Muscle of arm (tissue), 14 donors: ENCODE measurements at places on chromosomes 6 and 20.

DNA sequence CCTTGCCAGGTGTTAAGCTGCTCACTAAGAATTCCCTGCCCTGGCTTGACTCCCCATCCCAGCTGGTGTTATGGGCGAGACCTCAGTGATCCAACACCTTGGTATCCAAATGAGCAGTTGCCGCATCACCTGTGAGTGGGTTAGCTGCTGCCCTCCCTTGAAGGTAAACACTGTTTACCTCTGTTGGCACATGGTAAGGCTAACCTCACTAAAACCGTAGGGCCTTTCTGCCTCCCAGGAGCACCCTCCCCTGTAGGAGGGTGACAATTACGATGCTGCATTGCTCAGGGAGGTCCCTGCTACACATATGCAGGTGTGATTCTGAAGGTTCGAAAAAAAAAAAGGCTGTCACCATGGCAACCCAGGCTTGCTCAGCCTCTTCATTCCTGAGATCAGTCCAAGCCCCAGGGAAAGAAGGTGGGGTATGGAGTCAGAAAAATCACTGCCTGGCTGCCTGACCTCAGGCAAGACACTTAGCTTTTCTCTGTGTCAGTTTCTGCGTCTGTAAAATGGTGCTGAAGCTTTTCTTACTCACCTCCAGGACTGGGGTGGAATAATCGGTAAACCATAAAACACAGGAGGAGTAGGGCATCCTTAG is 19.5 kb downstream of the PNPLA1 start:
- no peak for DNase-seq

DNA sequence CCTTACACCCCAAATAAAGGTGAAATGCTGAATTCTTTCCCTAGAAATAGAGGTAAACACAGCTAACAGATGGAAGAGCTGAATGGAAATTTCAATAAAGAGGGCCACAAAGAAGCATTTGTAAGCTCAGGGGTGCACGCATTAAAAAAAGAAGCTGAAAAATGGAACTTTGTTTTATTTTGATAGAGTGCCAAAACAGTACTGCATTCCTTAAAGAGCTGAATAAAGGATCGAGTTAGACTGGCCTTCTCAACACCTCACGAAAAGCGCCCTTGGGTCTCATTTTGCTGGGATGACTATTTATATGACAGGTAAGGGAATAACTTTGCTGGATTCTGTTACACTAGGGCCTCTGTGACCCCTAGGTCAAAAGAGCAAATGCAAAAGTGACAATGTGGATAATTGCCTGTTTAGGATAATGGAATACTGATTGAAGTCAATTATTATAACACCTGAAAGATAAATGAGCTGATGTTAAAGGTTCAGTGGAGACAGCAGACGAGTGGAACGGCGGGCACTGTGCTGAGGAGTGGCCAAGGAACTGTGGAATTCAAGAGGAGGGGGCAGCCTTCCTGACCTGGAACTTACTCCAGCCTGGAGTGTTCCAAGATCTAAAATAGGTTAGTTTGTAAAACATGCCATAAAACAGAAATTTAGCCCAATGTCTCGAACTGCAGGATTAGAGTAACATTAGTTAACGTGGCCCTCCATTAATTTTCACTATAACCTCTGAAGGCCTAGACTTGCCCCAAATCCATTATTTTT is 168.4 kb downstream of the FOXC1 start:
- no peak for DNase-seq

DNA sequence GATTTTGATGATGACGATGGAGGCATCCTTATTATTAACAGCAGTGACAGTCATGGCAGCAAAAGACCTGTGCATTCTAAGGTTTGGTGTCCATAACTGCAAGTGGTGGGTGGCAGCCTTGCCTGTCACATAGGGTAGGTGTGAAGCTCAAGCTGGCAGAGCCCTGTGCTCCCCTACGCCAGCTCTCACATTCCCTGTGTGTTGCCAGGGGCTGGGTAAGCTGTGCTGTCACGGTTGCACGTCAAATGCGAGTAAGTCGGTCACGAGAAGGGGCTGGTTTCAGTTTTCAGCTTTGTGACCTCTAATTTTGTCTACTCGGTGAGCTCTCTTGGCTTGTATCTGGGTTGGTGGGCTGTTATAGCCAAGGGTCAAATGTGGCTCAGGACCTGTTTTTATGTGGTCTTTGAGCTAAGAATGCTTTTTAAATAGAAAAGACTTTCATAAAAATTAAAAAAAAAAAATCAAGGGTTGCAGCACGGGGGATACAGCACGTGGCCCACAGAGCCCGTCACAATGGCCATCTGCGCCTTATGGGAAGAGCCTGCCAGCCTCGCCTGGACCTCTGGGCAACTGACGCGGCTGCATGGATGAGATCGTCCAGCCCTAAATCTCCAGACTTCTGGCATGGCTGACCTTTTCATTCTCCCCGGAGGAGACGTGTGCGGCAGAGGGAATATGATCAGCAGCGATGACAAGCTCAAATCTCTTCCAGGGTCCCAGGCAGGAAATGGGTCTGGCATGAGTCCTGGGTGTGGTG is 148.5 kb downstream of the PHACTR3 start:
- DNase-seq, result no peak

DNA sequence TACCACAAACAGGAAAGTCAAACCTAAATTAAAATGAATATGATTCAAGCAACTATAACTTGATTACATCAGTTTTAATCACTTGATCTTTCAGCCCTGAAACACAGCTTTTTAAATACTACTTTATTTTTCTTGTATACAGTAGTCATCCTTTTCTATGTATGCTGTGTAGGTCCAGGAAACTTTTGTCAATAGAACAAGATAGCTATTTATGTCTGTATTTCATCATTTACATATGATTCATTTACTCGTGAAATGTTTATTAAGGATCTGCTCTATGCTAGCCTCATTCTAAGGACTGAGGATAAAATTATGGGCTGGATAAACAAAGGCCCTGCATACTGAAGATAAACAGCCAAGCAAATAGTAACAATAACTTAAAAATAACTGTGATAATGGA is 930.2 kb downstream of the TFAP2A start:
- no peak for DNase-seq

- peak; percentile 86 for DNase-seq
Measured at GRCh38 chr20:32652739-32653526, 20.8 kb downstream of the C20orf203 start.

DNA sequence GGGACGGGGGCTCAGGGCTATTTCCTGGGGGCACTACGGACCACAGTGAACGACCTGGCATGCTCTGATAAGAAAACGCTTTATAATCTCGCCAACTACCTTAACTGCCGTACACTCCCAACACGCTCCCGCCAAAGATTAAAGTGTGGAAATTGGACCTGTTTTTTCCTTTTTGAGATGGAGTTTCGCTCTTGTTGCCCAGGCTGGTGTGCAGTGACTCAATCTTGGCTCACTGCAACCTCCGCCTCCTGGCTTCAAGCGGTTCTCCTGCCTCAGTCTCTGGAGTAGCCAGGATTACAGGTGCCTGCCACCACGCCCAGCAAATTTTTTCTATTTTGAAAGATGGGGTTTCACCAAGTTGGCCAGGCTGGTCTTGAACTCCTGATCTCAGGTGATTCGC is 346 bp upstream of the SLC44A4 start:
- no peak for DNase-seq

GRCh38 chr6:28537509-28538140 is 11.9 kb downstream of the GPX5 start:
- no peak for DNase-seq

DNA sequence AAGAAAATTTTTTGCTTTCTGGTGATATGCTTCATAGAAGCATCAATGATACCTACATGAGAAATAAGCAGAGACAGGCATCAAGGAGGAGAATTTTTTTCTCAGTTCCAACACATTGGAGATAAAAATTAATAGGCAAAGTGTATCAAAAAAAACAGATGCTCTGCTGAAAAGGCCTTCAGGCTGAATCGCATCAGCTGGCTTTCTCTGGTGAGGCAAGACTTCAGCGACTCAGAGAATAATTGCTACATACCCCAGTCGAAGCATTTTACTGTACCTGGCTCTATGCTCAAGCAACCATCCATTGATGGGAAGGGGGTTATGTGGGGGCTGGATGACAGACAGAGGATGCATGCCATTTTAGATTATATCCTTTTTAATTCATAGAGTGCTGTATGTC is 415.1 kb downstream of the TFAP2A start:
- DNase-seq, result no peak

DNA sequence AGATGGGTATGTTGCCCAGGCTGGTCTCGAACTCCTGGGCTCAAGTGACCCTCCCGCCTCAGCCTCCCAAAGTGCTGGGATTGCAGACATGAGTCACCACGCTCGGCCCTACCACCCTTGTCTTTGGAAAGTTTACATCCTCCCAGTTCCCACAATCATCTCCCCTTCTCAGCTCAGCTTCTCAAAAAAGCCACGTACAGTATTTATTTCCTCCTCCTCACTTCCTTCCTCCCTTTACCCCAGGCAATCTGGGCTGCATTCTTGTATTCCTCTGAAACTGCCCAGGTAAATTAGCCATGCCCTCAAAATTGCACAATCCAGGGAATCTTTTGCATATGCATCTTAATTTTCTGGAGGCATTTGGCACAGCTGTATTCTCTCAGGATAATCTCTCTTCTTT is 7.4 kb upstream of the SLC23A2 start:
- DNase-seq, result no peak

DNA sequence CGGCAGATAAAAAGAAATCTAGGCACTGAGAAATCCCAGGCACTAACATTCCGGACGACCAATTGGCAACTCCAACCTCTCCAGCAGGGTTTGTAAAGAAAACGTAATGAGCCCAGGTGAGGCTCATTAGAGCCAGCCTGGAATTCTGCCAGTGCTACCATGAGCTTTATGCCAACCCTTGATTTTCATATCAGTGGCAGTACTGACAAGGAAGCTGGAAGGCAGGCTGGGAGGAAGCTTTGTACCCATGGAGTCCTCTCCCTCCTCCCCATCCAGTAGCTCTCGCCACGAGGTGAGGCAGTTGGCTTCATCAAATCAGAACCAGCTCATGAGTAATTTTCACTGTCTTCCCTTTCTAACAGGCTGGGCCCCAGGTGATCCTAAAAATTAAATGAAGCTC is 250.2 kb downstream of the ZNF217 start:
- no peak for DNase-seq

DNA sequence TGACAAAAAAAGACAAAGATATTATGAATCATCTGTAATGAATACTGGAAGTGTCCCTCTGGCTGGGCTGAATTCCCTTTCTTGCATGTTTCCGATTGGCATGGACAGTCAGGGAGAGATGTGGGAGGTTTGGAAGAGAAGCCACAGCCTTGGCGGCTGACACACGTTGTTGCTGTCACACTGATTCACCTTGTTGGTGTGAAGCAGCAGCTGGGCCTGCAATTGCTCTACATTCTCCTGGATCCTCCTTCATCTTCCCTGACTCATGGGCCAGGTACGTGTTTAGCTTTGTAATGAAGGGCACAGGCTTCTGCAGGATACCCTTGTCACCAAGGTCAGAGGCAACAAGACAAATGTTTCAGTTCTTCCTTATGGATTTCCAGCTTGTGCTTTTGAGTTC is 13.4 kb upstream of the SMIM8 start:
- no peak for DNase-seq

- DNase-seq, result no peak
Measured at GRCh38 chr6:126842769-126843168, 275.7 kb upstream of the RSPO3 start.

GRCh38 chr6:40917603-40918002 is 121.4 kb downstream of the UNC5CL start:
- no peak for DNase-seq

GRCh38 chr6:139983555-139984276 is 609.3 kb upstream of the CITED2 start:
- DNase-seq, result no peak

DNA sequence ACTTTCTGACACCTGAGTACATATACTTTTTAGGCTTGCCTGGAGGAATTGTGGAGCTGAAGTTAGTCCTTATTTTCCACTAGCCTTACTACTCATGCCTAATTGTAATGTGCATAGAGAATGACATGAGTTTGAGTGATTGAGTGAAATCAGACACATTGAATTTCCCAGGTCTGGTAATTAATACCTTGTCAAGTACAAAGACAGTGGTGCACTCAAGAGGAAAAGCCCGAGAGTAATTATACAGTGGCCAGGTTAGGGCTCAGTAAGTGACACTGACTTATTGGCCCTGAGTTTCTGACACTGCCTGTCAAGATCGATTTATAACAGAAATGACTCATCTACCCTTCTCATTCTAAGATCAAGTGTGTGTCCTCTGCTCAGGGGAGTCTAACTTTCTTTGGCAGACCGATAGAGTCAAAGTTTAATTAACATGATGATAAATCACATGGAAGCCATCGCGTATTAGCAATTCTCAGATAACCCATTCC is 288.3 kb downstream of the TPBG start:
- DNase-seq, result no peak

DNA sequence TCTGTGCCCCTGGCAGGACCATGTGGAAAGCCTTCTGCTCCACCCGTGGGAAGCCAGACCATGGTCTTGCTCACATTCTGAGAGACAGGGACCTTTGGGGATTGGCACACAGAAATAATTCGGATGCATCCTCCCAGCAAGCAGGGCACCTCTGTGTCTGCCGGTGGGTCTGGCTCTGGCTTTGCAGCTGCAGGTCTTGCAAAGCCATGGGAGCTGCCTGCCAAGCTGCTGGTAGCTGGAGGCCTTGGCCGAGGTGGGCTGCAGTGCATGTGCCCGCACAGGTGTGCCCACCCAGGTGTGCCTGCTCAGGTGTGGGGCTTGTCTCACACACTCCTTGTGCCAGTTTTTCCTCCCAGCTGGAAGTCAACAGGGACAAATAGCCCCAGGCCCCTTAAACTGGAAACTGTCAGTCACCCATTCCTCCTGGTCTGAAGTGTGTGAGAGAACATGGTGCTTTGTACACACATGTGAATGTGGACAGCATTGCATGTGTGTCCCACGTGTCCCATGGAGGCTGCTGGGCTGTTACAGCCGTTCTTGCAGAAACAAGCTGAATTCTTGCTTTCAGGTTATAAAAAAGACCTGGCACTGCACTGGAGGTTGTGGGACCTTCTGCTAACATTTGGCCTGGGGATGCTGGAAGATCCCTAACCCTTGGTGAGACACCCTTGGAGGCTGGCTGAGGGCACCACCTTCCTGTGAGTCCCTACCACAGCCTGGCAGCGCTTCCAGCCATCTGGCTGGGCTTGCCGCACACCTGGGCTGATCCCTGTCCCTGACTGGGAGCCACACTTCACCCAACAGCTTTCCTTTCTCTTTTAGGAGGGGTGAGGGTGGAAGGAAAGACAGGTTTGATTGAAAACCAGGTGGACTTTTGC is 54.9 kb upstream of the SMOC2 start:
- no peak for DNase-seq

DNA sequence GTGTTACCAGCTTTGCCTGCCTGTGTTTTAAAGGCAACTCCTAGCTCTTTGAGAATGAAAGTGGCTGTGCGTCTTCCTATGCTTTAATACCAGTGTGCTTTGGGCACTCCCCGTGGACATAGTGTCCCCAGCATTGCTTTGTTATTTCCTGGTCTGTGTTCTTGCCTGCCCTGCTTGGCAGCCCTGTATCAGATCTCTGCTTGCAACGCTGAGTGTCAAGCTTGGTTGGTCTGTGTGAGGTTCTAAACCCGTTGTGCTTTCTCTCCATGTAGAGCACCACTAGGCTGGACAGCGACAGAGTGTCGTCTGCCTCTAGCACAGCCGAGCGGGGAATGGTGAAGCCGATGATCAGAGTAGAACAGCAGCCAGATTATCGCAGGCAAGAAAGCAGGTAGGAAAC is 80.2 kb downstream of the AFDN start:
- peak; percentile 10 for DNase-seq

GRCh38 chr6:41767112-41767833 is 12.4 kb downstream of the FRS3 start:
- peak; percentile 38 for DNase-seq

GRCh38 chr6:12657884-12658283 is 58.7 kb upstream of the PHACTR1 start:
- no peak for DNase-seq

GRCh38 chr6:11012976-11013720 is 31.0 kb downstream of the ELOVL2 start:
- no peak for DNase-seq
